ENCODE measurements at places on chromosomes 7 and 10.

- DNase-seq: no peak
Measured at GRCh38 chr7:35753761-35754603, 46.9 kb upstream of the SEPTIN7 start.

- DNase-seq: no peak
Measured at GRCh38 chr7:1716263-1717094, 46.4 kb downstream of the ELFN1 start.

GRCh38 chr7:130849604-130850003 lies 115.6 kb upstream of the KLF14 start:
- DNase-seq: no peak

DNA sequence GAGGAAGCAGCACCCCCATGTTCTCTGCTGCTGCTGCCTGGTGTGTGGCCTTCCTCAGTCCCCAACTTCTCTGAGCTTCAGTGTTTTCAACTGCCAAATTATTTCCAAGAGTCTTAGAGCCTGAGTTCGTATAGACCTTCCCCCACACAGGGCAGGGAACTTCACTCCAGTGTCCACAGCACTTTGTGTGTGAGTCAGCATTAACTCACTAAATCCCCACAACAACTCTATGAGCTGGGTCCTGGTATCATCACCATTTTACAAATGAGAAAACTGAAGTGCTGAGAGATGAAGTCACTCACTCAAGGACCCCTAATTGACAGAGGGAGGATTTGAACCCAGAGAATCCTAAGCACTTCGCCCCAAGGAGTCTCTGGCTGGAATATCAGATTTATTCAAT lies 48.3 kb downstream of the ADCYAP1R1 start:
- DNase-seq: no peak

DNA sequence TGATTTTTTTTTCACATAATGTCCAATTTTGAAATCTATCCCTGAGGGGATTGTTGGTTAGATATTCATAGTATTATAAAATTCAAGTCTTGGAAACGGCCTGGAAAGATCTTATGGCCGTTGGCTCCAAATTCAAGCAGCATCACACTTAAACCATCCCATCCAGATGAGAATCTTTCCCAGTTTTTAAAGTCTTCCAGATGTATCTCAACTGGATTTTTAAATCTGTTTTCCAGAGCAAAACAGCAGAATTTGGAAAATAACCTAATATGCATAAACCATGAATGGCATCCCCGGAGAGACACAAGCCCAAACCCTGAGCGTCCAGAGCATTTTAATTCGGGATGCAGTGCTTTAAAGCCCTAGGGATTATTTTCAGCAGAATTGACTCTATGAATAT lies 208.2 kb upstream of the PRKCQ start:
- no peak for DNase-seq

- DNase-seq: no peak
Measured at GRCh38 chr10:55500931-55501559, 700.0 kb upstream of the PCDH15 start.

- DNase-seq: no peak
Measured at GRCh38 chr7:57415326-57415725, 34.7 kb upstream of the ZNF716 start.

DNA sequence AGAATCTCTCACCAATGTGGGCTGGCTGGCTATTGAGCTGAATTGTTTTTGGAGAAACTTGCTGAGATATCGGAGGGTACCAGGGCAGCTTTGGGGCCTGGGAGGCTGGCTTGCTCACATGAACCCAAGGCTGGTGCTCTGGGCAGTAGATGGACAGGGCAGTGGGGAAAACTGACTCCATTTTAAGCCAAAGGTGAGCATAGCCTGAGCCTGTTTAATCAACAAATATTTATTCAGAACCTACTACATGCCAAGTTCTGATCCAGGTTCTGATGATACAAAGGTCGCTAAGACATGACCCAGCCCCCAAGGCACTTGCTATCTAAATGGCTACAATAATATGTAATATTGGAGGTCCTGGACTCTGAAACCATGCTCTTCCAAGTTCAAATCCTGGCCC lies 86.6 kb downstream of the BUB3 start:
- no peak for DNase-seq

- DNase-seq: no peak
Measured at GRCh38 chr7:50673096-50673495, 107.9 kb upstream of the DDC start.

- DNase-seq: no peak
Measured at GRCh38 chr7:137656850-137657232, 189.9 kb downstream of the DGKI start.

DNA sequence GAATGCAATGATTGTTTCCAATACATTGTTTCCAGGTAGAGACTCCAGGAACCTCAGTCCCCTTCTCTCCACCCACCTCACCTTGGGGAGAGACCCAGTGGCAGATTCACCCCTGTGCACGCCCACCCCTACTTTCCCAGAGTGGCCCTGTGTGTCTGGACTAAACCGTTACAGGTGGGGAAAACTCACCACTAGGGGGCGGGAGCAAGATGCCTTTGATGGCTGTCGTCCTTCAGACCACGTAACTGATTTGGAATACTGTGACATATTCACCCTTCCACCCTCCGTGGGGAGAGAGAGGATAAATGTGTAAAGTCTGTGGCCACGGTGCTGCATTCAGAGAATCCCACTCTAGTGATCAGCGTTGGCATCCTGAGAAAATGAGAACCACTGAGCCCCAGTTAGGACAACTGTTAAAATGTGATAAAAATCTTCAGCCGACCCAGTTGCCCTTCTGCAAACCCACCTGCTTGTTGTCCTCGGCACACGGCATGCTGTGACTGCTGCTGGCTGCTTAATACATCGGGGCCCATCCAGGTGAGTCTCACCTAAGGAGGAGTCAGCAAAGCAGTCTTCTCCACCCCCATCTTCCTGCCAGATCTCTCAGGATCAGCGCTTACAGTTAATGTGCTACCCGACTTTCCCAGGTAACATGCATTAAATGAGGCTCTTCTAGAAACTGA lies 41.5 kb upstream of the NMT2 start:
- DNase-seq: peak; percentile 89

GRCh38 chr10:13376297-13376696 lies 28.2 kb upstream of the SEPHS1 start:
- DNase-seq: no peak

GRCh38 chr10:84879991-84880390 lies 551.6 kb downstream of the CCSER2 start:
- no peak for DNase-seq

- DNase-seq: no peak
Measured at GRCh38 chr7:106177300-106177690, 65.2 kb upstream of the SYPL1 start.

DNA sequence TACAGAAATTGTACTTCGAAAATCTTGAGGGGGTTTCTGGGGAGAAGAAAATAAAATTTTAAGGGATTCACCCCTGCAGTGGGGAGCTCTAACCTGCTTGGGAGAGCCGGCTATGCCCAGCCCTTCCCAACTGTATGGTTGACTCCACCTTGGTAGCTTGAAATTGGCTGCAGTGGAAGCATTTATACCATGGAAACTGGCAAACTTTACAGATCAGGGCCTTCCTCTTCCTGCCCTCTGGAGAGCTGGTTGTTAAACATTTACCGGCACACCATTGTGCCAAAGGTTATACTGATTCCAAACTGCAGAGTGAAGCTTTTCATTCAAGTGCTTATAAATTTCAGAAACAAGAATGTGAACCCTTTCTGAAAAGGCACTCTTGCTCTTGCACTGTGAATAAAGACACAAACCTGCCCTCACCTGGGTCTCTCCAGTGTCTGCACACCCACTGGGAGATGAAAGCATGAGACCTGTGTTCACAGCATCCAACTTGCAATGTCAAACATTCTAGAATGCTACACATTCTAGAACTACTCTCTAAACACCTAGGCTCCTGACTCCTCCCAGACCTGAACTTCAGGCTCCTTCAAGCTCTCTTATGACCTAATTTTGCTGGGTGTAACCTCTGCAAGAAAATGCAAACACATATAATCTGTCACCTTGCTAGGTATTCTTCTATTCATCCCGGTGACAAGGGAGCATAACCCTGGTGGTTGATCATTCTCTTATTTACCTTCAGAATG lies 44.7 kb downstream of the ABLIM1 start:
- DNase-seq: no peak

DNA sequence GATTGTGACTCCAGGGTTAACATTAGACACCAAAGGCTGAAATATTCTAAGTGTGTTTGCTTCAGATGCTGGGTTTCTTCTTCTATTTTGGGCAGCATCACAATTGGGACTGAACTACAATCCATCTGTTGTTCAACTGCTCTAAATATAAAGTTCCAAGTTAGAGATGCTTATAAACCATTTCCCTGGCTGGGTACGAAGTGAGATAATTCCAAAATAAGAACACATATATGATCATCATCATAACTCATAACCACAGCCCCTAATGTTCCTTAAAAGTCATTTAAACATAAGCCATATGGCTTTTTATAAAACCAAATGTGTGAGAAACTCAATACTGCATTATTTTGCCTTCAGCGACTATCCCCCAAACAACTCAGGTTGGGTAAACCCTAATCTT lies 28.8 kb downstream of the DNA2 start:
- no peak for DNase-seq

- no peak for DNase-seq
Measured at GRCh38 chr10:46220872-46221538, 65.8 kb upstream of the ANTXRL start.

DNA sequence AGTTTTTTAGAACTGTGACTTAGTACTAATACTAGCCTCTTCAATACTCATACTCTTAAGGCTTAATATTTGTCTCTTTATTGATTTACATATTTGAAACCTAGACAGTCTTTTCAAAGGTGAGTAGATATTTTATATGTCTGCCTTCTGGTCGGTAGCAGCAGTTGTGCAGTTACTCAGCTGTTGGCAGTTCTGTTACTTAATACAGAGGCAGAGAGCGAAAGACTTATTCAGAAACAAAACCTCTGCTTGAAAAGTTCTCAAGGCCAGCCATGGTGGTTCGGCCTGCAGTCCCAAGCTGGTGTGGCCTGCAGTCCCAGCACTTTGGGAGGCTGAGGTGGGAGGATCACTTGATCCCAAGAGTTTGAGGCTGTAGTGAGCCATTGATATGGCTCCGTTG lies 84.2 kb downstream of the AUTS2 start:
- DNase-seq: no peak

- DNase-seq: peak; percentile 43
Measured at GRCh38 chr7:16431646-16432424, 10.5 kb upstream of the CRPPA start.

- DNase-seq: no peak
Measured at GRCh38 chr7:44439926-44440325, 50.5 kb downstream of the NUDCD3 start.

- DNase-seq: peak; percentile 11
Measured at GRCh38 chr10:43223056-43223455, 43.8 kb downstream of the RASGEF1A start.

- DNase-seq: no peak
Measured at GRCh38 chr7:159063046-159063840, 81.4 kb downstream of the VIPR2 start.

DNA sequence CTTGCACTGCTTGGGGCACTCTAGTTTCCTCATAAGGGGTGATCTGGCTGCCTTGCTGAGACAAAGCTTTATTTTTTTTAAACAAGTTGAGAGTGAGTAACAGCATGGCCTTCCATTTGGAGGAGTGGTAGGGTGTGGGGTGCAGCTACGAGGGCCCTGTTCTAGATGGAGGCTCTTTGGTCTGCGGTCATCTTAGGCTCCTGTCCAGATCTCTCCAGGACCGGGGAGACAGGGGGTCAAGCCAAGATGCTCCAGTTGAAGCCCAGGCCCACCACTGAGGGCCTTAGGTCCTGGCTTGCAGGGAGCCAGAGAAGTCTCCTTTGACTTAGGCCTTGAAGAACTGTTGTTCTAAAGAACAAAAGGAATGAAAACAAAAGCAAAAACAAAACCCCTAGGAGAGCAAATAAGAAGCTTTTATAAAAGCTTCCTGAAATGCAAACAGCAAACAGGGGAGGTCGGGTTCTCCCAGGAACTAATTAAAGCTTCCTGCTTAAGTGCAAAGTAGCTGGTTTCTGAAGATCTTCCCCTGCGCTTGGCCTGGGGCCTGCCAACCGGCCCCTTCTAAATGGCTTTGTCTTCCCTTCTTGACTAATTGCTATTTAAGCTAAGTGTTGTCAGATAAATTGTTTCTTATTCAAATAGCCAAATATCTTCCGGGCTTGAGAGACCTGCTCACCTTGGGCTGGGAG lies 259.2 kb downstream of the GLRX3 start:
- no peak for DNase-seq

- DNase-seq: no peak
Measured at GRCh38 chr10:113569576-113569975, 16.7 kb downstream of the HABP2 start.

GRCh38 chr10:123854003-123854402 lies 37.6 kb downstream of the CPXM2 start:
- no peak for DNase-seq

DNA sequence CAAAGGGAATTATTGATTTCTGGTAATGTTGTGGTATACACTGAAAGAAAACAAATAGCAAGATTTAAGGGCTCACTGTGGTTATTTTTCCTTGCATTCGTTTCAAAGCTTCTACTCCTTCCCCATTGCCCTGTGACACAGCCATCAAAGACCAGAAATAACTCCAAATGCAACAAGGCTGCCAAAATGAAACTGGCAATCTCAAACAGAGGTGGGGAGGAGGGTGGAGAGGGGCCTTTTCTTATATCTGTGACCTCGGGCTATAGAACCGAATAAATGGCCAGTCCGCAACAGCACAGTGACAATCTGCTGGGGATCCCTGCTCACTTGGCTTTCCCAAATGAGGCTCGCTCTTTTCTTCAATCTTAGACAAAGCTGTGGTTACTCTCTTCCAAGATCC lies 17.4 kb upstream of the SPOCK2 start:
- no peak for DNase-seq

DNA sequence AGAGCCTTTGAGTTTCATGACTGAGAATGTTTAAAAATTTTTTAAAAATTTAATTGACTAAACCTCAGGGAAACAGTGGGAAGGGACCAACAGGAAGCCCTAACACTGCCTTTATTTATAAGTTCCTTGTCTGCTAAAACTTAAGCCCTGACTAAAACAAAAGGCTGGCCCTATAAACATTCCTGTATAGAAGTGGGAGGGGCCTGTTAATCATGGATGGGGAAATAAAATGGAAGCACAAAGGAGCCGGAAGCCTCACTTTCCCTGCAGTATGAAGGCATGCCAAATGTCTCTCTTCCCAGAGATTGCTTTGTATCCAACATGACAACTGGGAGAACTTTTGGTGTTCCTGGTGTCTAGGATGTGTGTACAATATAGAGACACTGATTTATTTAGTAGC lies 66.0 kb downstream of the VPS50 start:
- no peak for DNase-seq

GRCh38 chr10:49393301-49393700 lies 2.6 kb downstream of the DRGX start:
- no peak for DNase-seq

- DNase-seq: peak; percentile 29
Measured at GRCh38 chr7:42843205-42843800, 68.6 kb downstream of the C7orf25 start.

DNA sequence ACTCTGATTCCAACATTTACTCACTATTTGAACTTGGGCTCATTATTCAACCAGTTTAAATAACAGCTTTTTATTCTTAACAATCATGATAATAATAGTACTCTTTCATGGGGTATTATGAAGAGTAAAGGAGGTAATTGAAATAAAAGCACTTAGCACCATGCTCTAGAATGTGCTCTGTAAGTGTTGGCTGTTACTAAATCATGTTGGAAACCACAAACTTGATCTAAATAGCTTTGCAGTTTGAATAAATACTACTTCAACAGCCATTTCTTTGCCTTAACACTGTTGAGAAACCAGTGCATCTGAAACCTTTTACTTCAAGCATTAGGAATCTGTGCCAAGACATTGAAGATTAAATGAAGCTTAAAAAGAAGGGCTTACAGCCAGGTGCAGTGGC lies 7.9 kb upstream of the UPF2 start:
- no peak for DNase-seq

GRCh38 chr10:99698504-99699080 lies 33.3 kb downstream of the COX15 start:
- no peak for DNase-seq

Data from activated naive CD4-positive, alpha-beta T cell treated with anti-CD3 and anti-CD28 coated beads, Interleukin-2, amount 10 ng/mL, durations not matched to agents 7 days and 5 days (primary cell).